ENCODE measurements at places on chromosomes 12 and 14. TPM values are rescaled to one million over a fixed set of nuclear protein-coding genes. Genes with fewer than 3 reads are reported as not detected.

RNASE7 gene
- not detected for total RNA-seq

DEGS2 gene
- total RNA-seq, result 0.21 TPM

PTPRR gene
- total RNA-seq, result not detected

USP44 gene
- total RNA-seq, result 6.3 TPM

ARMH4 gene
- 0.21 TPM for total RNA-seq

DMAC2L gene
- 12.8 TPM for total RNA-seq

Measured in mononuclear cell (primary cell).